Amniotic epithelial cell (primary cell): ENCODE measurements at places on chromosomes 2 and 18.
A peak's percentile ranks its signal among the peaks of the same experiment; 100 is the strongest.

GRCh38 chr18:48983793-48984437 is 33.1 kb upstream of the SMAD7 start:
- no peak for DNase-seq

DNA sequence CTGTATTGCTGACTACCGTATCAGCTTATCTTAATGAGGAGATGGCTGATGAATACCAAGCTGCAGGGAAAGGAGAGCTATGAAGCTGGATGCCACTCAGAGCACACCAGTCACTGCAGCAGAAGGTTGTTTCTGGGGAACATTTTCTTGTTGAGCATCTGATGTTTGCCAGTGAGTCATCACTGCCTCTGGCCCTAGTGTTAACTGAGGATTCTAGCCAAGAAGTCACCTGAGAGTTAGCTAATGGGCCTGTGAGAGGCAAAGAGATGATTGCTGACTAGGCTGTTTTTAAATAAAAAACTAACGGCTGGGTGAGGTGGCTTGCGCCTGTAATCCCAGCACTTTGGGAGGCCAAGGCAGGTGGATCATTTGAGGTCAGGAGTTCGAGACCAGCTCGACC is 37.9 kb downstream of the CCDC150 start:
- DNase-seq = peak; percentile 60

GRCh38 chr2:214699236-214699635 is 110.2 kb downstream of the BARD1 start:
- no peak for DNase-seq

DNA sequence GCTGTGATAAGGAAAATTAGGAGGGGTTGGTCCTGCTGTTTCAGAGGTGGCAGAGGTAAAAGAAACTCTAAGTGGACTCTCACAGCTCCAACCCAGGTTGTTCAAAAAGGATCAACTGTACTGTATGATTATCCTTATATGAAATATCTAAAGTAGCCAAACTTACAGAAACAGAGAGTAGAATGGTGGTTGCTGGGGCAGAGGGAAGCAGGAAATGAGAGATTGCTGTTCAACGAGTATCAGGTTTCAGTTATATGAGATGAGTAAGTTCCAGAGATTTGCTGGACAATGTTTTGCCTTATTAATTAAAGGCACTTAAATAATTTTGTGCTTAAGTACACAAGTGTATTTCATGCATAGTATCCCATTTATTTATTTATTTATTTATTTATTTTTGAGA is 972.0 kb upstream of the LRRTM1 start:
- no peak for DNase-seq

- no peak for DNase-seq
Measured at GRCh38 chr2:204264085-204264553, 281.2 kb upstream of the PARD3B start.

GRCh38 chr2:144944546-144945220 is 424.8 kb upstream of the ZEB2 start:
- DNase-seq = peak; percentile 38

- DNase-seq = no peak
Measured at GRCh38 chr2:172223601-172224054, 120.9 kb upstream of the DLX2 start.

DNA sequence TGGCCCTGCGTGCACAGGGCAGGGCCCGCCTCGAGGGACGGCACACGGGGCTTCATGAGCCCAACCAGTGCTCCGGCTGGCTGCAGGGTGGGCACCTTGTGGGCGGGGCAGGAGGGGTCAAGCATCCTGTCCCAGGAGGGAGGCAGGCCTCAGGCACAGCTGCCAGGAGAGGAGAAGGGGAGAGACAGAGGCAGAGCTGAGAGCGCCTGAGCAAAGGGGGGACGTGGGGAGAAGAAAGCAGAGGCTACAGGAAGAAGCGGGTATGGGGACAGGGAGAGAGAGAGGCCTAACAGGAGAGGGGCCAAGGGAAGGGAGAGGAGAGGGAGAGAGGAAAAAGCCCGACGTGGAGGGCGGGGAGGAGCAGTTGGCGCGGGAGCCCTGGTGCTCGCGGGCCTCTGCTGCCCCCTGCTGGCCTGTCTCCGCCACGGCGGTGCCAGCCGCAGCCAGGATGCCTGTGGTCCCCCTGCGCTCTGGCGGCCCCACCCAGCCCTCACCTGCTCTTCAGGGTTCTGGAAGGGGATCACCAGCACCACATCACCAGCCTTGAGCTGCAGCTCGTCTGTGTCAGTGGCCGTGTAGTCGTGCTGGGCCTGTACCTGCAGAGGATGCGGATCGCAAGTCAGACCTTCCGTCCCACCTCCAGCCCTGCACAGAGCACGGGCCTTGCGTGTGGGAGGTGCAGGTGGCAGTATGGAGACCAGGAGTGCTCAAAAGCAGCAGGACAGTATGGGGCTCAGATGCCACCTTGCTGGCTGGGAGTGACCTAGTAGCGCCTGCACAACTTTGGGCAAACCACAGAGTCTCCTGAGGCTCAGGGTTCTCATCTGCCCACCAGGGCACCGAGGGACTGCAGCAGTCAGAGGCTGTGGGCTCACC is 56.8 kb downstream of the BIN1 start:
- peak; percentile 31 for DNase-seq

DNA sequence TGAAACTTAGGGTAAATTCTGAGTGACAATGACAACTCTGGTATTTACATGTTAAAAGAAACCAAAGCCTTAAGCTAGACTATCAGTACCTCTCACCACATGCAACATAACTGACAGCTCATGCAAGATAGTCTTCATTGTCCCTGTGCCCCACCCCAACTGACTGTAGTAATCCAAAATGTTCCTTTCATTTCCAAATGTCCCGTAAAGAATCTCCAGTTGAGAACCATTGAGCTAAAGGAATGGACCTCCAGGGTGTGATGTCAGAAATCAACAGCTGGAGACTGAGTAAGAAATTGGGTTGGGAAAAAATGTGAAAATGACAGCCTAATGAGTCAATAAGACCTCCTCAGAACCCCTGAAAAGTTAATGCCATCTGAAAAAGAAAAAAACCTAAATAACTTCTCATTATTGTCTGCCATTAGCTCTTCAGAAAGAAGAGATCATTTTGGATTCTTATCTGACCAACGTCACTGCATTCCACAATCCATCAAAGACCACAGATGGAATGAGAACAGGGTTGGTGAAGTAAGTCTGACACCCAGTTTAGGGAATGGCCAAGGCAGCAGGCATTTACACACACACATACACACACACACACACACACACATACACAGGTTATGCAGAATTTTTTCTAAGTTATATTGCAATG is 51.7 kb upstream of the ACVR2A start:
- peak; percentile 92 for DNase-seq

GRCh38 chr2:2112416-2113105 is 218.5 kb downstream of the MYT1L start:
- no peak for DNase-seq

DNA sequence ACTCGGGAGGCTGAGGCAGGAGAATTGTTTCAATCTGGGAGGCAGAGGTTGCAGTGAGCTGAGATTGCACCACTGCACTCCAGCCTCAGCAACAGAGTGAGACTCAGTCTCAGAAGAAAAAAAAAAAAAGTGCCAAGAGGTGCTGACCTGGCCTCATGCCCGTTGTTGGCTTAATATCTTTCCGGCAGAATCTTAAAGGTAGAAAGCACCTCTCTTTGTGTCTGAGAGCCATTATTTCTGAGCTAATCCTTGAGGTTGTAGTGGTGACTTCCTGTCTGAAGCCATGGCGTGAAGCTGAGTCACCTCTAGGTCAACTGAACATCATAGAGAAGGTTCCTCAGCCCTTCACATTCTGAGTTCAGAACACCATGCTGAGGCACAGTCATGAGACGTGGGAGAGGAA is 60.4 kb downstream of the WDSUB1 start:
- DNase-seq = peak; percentile 39

DNA sequence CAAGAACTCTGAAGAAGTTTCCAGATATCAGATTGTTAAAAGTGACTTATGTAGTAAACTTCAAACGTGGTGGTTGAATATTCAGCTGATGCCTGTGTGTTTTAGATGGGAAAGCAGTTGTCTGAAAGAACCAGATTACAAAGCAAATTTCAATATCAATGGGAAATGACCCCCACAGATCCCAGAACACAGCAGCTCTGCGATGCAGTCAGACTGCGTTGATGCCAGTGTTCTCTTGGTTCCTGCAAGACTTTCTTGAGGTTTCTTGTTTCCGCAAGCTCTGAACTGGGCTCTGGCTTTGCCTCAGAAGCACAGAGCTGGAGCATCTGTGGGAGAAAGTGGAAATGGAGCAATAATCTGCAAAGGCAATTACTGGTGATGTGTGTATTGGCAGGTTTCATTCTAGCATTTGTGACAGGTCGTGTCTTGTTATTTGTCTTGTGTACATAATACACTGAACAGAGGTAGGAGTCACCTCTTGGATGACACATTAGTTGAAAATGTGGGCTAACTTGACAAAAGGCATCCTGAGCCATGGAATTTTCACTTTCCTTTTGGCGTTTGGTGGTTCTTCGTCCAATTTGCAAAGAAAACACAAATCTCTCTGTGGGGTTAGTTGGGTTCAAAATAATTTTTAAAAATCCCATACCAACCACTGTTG is 10.8 kb upstream of the LYPD6B start:
- no peak for DNase-seq

DNA sequence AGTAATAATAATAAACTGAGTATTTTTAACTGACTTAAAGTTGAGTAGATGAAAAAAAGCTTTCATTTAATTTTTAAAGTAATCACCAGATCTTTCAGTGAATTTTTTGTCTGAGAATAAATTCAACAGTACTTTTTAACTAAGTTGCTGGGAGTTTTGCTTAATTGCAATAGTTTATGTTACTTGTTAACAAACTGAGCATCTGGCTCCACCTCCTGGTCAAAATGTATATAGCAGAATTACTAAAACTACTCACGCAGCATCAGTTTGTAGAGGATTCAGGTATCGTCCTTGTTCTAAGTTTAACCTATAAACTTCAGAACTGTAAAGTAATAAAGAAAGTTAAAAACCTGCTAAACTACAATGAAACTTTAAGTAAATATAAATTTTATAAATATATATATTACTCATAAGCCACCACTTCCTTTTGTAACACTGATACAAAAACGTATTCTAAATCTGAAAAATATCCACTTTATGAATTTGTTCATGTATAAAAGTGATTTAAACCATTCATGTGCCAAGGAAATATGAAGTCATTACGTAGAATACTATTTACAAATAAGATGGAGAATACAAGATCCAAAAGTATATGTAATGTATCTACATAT is 21.3 kb downstream of the NOL10 start:
- DNase-seq = peak; percentile 59

- DNase-seq = peak; percentile 68
Measured at GRCh38 chr18:48230467-48231113, 178.6 kb downstream of the ZBTB7C start.

GRCh38 chr2:237244976-237245646 is 159.4 kb downstream of the COPS8 start:
- peak; percentile 96 for DNase-seq

DNA sequence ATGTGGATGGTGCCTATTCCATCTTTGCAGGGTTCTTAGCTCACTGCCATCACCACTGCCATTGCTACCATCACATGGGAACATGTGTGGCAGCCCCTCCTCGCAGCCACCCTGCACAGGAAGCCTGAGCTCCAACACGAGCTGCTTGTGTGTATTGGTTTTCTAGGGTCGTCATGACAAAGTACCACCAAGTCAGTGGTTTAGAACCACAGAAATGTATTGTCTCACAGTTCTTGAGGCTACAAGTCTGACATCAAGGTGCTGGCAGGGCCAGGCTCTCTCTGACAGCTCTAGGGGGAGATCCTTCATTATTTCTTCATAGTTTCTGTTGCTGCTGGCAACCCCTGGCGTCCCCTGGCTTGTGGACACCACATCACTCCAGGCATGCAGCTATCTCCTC is 10.3 kb upstream of the IL1R2 start:
- peak; percentile 83 for DNase-seq

- no peak for DNase-seq
Measured at GRCh38 chr2:17148407-17149145, 369.7 kb downstream of the RAD51AP2 start.

DNA sequence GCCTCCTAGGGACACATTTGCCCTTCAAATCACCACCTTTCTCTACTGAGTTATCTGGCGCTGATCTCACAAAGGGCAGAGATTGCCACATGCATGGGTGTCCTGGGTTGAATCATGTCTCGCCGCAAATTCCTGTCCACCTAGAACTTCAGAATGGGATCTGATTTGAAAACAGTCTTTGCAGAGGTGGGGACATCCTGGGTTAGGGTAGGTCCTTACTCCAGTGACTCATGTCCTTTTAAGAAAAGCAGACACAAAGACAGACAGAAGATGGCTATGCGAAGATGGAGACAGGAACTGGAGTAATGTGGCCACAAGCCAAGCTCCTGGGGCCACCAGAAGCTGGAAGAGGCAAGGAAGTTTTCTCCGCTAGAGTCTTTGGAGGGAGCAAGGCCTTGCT is 197.4 kb upstream of the SMIM21 start:
- DNase-seq = peak; percentile 56

DNA sequence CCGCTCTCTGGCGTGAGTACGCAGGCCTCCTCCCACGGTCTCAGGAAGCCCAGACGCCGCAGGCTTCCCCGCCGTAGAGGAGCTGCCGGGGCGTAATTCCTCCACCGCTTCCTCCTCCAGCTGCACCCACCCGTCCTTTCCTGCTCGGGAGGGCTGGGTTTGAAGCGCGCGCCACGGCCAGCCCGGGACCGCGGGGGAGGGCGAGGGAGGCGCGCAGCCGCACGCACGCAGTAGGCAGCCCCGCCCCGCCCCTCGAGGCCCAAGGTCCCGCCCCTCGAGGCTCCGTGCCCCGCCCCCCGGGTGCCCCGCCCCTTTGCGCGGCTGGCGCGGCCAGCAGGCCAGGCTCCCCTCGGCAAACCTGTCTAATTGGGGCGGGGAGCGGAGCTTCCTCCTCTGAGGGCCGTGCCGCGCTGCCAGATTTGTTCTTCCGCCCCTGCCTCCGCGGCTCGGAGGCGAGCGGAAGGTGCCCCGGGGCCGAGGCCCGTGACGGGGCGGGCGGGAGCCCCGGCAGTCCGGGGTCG is at the start of gene MALT1:
Gene MALT1, plus strand, starts transcription at position 355 of the 521 bp plus-strand sequence. CDS start 179 bp downstream, outside the sequence.
- peak; percentile 85 for DNase-seq

- DNase-seq = no peak
Measured at GRCh38 chr2:42713920-42714319, 50.0 kb downstream of the OXER1 start.

DNA sequence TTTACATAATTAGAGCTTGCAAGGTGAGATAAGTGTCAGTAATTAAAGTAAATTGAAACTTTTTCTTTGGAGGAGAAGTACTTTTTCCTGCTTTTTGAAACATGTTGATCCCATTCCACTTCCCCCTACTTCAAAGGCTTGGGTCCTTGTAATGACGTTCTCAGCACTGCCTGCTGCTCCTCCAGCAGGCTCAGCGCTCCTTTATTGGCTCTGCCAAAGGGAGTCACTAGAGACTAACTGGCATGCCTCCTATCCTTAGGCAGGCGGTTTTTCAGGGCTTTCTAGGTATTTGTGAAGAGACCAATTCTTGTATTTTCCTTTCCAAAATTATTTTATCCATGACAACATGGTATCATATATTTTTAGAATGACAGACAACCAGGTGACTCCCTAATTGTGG is 43.9 kb upstream of the ACADL start:
- no peak for DNase-seq

- DNase-seq = no peak
Measured at GRCh38 chr2:226466124-226466523, 333.5 kb downstream of the IRS1 start.
